ENCODE measurements at places on chromosomes 4 and X.

DNA sequence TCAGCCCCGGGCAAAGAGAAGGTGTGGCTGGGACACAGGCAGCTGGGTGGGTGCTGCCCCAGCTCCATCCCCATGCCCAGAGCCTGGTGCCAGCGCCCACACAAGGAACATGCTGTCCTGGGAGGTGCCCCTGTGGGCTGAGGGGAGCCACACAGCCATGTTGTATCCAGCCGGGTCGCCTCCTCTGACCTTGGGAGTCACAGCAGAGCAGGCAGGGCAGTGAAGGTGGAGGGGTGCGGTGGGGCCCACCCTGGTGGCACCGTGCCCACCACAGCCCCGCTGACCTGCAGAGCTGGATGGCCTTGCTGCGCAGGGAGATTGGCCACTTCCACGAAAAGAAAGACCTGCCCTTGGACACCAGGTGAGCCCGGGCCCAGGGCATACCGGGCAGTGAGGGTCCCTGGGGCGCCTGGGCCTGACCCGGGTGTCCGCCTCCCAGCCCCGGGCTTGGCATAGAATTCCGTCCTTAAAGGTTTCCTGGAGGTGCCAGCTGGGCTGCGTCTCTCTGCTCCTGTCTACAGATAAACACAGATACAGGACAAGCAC, 18.7 kb upstream of the ADD1 start:
- DNase-seq, result no peak

- no peak for DNase-seq
These were observed 45.4 kb downstream of the FNIP2 start for GRCh38 chr4:158814207-158814606.

- DNase-seq, result no peak
These were observed 90.3 kb downstream of the ATP11C start for GRCh38 chrX:139842326-139843185.

- no peak for DNase-seq
These were observed 165.5 kb upstream of the PDE5A start for GRCh38 chr4:119794113-119794512.

DNA sequence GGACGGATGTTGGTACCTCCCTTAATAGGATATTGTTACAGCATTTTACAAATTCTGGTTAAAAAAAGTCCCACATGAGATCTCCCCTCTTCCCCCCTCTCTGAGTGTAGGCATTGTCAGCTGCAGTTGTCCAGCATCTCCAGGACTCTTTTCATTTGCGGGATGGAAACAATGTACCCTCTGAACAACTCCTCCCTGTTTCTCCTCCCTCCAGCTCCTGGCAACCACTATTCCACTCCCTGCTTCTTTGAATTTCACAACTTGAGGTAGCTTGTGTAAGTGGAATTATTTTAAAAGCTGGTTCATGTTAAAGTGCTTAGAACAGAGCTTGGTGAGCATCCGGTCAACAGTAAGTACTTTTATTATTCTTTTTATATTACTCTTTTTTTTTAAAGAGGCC, 69.8 kb downstream of the TBL1X start:
- no peak for DNase-seq

Data from activated CD8-positive, alpha-beta memory T cell treated with anti-CD3 and anti-CD28 coated beads for 24 hours (primary cell).